ENCODE measurements at places on chromosomes 1 and 21. TPM values are rescaled to one million over a fixed set of nuclear protein-coding genes. Genes with fewer than 3 reads are reported as not detected.

- DNase-seq: no peak
Measured at GRCh38 chr1:117672756-117673155, 66.9 kb downstream of the TENT5C start.

DNA sequence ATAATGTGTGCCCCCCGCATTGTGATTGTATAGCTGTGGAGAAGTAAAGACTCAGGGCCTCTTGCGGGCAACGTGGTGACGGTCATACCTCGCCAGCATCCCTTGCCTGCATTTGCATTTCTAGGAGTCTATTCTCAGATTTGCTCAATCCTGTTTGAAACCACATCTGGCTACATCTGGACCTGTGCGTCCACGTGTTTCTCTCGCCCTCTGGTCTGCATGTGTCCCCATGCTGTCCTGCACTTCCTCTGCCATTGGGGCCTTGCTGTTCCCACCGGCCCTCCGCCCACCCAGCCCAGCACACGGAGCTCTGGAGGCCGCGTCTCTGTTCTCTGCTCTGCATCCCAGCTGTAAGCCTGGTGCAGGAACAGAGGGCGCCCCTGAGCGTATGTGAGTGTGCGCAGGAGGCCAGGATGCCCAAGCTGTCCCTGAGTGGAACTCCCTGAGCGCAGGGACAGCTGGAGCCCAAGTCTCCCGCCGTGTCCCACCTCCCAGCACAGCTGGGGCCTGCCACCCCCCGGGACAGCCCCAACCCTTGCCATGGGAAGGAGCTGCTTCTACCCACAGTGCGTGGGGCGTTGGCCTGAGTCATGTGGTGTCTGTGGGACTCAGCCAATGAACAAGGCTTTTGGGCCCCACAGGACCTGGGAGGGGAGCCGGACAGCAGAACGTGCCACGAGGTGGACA, 1.6 kb downstream of the KRTAP10-2 start:
- no peak for DNase-seq

The SMYD3 gene
- 23.9 TPM for total RNA-seq

DNA sequence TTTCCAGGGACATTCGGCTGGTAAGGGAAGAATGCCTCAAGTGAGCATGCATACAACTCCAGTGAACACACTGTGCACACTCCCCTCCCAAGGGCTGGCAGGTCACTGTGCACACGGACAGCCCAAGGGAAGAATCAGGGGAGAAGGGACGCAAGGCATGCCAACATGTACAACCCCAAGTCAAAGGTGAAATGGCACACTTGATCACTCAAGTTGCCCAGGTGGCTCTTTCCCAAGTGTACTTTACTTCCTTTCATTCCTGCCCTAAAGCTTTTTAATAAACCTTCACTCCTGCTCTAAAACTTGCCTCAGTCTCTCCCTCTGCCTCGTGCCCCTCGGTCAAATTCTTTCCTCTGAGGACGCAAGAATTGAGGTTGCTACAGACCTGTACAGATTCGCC, 13.5 kb upstream of the SLC1A7 start:
- no peak for DNase-seq

DNA sequence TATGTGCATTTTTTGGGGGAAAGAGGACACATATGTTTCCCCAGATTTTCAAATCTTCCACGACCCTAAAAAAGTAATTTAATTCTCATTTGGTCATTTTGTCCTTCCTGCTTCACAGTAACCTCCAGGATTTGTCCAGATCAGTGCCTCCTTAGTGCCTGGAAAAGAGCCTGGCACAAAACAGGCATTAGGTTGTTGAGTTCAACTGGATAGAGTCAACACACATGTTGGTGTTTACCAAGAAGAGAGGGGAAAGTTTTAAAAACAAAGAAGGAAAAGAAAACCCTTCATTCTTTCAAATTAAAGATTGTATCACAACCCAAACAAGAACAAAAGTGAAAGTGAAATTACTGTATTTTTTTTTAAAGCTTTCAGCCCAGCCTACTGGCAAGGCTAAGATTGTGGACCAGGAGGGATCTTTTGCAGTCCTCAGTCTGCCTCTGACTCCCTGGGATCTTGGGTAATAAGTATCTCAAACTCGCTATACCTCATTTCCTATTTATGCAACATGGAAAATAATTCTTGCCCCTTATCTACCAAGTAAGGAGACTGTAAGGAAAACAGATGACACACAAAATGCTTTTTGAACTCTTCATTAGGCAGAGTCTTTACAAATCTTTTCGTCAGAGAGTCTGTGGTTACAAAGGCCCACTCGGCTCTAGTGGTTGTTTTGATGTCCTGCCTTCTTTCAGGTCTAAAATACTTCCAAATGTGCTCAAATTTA, 57.8 kb downstream of the ZNF281 start:
- DNase-seq: peak; percentile 77
